ENCODE measurements at places on chromosomes 1 and 21.

GRCh38 chr1:89901957-89902669 is 81.3 kb downstream of the LRRC8D start:
- DNase-seq, result no peak

GRCh38 chr1:19712928-19713327 is 48.3 kb downstream of the HTR6 start:
- DNase-seq, result no peak

- DNase-seq, result no peak
Measured at GRCh38 chr1:90713741-90714509, 3.2 kb downstream of the BARHL2 start.

GRCh38 chr1:119870917-119871596 is 25.3 kb downstream of the ADAM30 start:
- DNase-seq, result peak; percentile 28

DNA sequence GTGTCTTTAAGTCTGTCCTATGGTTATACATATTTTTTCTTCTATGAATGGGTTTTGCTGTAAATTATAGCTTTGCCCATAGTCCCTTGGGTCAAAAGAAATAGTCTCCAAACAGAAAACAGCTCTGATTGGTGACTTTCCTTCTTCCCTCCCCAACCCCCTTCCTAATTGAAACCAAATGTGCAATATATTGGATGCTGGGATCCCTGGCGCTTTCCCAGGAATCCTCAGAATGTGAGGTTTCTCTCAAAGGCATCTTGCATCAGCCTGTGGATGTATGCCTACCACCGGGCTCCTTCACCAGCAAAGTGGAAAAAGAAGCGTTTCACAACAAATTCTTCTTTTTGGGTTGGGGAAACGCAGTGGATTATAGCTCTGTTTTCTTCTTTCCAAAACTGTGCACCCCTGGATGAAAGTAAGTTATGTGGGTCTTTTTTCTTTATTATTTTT is at the start of gene DDR2:
Gene DDR2, plus strand, starts transcription at position 248 of the 450 bp plus-strand sequence. CDS start 86,600 bp downstream, outside the sequence.
- DNase-seq, result no peak

DNA sequence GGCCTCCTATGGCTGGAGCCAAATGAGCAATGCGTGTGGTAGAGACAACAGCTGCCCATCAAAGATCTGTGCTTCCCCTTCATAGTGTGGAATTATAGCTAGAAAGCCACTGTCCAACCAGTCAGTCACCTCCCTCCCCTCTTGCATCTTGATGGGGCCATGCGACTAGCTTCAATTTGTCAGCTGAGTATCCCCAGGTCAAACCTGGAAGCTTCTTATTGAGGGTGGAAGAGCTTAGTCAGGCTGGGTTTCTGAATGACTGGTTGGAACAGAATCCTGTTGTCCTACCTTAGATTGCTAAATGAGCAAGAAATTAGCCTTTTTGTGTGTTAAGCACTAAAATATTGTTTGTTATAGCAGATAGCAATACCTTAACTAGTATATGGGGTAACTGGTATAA is 625.4 kb downstream of the PTPRC start:
- DNase-seq, result no peak

DNA sequence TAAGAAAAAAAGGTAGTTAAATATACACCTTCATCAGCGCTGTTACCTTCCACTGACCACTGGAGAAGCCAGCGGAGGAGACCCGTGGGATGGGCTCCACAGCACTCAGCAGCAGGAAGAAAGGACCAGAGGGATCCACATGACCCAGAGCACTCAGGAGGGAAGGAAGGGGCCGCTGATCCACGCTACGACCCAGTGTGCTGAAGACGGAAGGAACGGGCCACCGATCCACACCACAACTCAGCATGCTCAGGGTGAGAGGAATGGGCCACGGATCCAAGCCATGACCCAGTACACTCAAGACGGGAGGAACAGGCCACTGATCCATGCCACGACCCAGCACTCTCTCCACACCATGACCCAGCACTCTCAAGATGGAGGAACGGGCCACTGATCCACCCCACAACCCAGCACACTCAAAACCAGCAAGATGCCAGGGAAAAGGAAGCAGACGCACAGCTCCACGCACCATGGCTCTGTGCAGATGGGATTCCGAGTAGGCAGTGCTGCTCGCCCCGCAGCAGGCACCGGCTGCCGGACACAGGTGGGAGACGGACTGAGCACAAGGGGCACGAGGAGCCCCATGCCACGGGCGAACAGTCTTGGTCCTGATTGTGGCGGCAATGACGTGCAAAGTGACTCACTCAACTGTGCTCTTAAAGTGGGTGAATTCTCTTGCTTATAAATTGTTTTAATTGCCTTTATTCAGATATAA is 8.7 kb downstream of the WRAP73 start:
- no peak for DNase-seq

DNA sequence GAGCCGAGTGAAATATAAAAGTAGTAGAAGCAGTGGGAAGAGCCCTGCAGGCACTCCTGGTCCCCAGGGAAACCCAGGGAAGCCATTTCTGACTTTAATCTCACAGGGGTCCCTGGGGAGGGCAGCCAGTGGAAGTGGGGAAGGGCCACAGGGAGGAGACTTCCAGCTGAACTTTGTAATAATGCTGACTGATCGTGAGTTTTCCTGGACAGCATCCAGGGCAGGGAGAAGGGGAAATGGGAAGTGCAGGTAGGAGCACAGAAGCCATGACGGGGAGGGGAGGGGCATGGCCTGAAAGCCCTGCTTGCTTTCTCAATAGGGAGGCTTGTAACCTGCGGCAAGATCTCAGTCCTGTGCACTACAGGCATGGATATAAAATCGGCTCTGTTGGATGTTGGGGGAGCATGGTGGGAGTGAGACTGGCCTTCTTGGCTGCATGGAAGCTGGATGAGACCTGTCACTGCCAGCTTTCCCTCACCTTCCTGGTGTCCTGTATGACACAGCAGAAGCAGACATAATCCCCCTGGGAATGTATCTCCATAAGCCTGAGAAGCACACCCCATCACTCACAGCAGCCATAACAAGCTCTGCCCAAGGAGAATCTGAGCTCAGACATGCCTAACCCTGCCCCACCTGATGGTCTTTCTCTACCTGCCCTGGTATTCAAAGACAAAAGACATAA is 15.1 kb upstream of the MX1 start:
- no peak for DNase-seq

- no peak for DNase-seq
Measured at GRCh38 chr21:36780861-36781260, 81.9 kb downstream of the SIM2 start.

GRCh38 chr1:117695796-117696490 is 90.1 kb downstream of the TENT5C start:
- DNase-seq, result no peak

DNA sequence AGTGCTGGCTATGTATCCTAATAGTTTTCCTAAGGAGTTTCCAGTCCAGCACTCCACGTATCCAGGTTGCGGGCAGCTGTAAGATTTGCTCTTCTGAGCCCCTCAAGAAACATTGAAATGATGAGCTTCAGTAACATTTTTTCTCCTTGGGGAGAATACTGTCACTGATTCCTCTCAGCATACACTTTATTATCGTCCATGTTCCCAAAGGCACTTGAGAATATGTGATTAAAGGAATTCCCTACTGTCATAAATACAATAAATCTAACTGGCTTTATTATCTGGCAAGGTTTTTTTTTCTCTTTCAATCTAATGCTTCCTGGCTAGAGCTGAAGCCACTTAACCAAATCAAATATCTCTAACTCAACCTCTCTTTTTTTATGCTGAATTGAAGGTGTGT is 359.2 kb upstream of the PKN2 start:
- no peak for DNase-seq

GRCh38 chr1:44592208-44593145 is 81.8 kb downstream of the TMEM53 start:
- DNase-seq, result no peak

DNA sequence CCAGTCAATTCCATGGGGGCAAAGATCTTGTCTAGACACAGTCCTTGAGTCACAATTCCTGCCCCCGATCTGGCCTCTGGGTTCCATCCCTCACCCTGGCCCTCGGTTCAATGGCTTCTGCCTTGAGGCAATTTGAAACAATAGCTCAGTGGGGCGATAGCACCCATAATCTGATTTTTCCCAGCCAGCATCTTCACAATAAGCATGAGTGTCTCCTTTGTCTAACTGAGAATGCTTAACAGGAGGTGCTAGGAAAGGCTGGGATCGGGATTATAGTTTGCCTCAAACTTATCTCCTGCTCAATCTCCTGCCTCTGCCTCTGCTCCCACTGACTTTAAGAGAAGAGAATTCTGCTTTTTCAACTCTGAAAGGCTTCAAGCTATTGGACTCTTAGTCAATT is 293.9 kb upstream of the PROX1 start:
- DNase-seq, result no peak

GRCh38 chr21:38825269-38825668 is 19.5 kb downstream of the ETS2 start:
- DNase-seq, result no peak

DNA sequence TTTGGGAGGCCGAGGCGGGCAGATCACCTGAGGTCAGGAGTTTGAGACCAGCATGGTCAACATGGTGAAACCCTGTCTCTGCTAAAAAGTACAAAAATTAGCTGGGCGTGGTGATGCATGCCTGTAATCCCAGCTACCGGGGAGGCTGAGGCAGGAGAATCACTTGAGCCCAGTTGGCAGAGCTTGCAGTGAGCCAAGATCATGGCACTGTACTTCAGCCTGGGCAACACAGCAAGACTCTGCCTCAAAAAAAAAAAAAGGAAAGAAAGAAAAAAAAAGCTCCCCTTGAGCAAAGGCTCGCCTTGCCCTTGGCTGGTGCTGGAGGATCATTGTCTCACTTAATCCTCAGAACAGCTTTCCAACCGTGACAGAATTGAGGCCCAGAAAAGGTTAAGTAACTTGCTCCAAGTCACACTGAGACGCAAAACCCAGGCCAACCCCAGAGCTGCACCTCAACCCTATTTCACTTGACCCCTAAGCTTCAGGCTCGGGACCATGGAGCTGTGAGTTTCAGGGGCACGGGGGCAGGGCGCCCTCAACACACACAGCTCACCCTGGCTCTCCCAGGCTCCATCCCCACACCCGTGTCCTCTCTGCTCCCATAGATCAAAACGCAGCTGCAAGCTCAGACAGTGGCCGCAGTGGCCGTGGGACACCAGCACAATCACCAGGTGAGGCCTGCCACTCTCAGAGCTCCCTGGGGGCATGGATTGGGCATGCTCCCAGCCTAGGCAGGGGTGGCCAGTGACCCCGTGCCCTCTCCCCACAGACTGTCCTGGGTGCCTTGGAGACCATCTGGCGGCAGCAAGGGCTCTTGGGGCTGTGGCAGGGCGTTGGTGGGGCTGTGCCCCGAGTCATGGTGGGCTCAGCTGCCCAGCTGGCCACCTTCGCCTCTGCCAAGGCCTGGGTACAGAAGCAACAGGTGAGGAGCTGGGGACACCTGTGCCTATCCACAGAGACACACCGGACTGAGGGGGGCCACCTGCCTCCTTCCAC is 1.6 kb downstream of the SLC25A34 start:
- no peak for DNase-seq

- DNase-seq, result no peak
Measured at GRCh38 chr1:160789702-160790611, 6.0 kb upstream of the LY9 start.

DNA sequence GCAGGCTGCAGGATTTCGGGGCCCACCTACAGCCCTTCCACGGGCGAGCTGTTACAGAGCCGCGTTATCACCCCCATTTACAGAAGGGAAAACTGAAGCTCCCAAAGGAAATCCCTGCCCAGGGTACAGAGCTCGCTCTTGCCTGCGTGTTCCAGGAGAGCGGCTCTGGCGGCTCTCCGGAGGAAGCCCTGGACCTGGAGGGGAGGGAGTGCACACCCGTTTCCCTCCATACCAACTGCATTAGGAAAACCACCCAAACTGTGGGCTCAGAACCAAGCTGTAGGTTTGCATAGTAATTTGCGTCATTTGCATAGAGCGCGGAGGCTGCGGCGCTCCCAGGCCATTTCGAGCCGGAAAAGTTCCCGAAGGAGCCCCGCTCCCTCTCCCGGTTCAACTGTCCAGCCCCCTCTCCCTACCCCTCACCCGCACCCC is 24.7 kb upstream of the ADGRB2 start:
- DNase-seq, result peak; percentile 12

DNA sequence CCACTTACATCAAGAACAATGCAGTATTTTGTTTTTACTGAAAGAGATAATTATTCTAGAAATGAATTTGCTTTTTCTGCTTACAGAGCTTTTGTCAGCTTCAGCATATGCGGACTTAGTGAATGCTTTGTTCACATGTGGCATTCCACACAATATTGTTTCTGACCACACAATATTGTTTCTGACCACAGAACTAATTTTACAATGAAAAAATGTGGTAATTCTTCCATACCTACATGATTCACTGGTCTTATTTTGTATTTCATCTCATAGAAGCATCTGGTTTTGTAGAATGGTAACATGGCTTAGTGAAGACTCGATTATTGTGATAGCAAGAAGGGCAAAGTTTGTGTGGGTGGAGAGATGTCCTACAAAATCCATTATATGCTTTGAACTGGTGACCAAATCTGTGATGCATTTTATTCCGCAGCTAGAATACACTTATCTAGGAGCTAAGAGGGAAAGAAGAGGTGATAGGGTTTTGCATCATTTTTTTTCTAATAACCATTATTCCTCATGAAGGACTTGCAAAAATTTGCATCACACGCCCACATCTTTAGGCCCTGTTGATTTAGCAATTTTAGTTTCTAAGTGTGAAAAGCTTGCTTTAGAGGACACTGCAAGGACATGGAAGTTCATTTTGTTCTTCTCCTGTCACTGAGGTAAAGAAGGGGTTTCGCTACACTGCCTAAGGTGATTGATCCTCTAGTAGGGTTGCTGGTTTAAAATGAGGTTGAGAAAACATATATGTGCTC is 75.3 kb downstream of the HLX start:
- DNase-seq, result no peak

DNA sequence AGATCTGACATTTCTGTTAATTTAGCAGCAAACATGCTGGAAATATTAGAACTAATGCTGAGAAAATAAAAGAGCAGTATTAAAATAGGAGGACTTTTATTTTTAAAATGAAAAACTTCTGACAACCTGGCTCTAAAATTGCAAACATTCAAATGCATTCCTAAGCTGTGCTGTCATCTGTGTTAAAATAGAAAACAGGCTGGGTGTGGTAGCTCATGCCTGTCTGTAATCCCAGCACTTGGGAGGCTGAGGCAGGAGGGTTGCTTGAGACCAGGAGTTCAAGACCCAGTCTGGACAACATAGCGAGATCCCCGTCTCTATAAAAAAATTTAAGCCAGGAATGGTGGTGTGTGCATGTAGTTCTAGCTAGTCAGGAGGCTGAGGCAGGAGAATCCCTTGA is 44.6 kb downstream of the MIGA1 start:
- no peak for DNase-seq

DNA sequence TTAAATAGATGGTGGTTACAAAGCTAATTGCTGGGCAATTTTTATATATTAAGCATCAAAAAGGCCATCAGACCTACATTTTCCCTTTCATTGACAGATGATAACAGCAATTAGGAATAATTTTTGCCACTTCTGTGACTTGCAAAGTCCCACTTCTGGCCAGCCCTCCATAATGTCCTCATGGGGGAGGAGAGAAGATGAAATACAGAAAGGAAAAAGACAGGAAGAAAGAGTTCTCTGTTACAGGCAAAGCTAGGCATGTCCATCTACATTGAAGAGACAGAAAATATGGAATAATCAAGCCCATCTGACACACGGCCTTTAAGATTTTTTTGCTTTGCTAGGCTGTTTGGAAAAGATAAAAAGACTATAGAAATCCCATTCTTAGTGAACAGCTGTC is 108.0 kb downstream of the ENAH start:
- no peak for DNase-seq

GRCh38 chr21:36141513-36141925 is 6.6 kb downstream of the CBR3 start:
- peak; percentile 93 for DNase-seq

- no peak for DNase-seq
Measured at GRCh38 chr21:16086936-16087335, 357.2 kb downstream of the USP25 start.

- DNase-seq, result no peak
Measured at GRCh38 chr1:212133319-212133718, 97.8 kb downstream of the DTL start.

All from CD4-positive, alpha-beta T cell treated with Interleukin-6 at 100 ng/mL for 8 hours (primary cell).